ENCODE measurements at places on chromosomes 6 and 20.
A peak's percentile ranks its signal among the peaks of the same experiment; 100 is the strongest.

DNA sequence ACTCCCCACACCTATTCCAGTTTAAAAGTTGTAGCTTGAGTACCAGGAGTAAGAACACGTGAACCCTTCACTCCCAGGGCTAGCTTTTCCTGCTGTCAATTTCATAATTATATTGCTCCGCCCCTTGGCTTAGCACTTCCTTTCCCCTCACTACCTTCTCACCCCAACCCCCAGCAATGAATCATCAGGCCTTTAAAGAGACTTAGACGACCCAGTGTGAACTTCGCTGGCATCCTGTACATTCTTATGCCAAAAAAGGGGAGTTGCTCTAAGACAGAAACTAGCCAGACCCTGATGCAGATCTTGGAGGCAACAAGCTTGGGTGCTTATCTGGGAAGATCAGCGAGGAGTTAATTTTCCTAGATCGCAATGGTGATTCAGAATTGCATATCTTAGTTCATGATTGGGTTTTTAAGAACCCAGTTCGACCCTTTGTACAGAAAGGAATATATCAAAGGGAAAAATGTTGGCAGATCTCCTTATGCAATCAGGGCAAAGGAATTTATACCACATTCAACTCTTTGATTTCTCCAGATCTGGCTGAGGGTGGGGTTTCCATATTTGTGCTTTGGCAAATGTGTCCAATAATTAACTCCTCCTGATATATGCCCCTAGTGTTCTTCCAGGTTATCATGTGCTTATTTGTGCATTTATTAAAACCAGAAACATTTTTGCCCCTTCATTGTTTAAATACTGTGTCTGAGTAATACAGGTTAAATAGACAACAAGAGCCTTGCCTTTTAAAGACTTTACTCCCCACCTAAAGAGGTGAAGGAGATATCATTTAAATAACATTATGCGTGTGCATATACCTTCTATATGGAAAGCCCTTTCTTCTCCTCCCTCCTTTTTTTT is 8.1 kb upstream of the ATXN1 start:
- DNase-seq = peak; percentile 96

DNA sequence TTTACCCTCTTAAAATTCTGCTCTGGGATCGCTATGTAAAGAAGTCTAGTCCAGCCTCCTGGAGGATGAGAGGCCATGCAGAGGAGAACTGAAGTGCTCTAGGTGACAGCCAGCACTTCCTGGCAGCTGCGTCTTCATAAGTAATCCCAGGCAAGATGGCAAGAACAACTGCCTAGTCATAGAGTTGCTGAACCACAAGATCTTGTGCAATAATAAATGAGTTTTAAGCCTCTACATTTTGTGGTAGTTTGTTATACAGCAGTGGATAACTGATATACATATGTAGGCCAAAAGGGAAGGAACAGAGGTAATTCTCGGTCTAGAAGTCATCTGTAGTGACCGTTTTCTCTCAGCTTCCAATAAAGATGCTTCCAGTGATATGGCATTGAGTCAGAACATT is 103.8 kb upstream of the FLRT3 start:
- DNase-seq = no peak

GRCh38 chr6:158009114-158009891 is 27.6 kb downstream of the SYNJ2 start:
- DNase-seq = peak; percentile 76

GRCh38 chr6:39777661-39778060 is 14.5 kb upstream of the DAAM2 start:
- DNase-seq = no peak

GRCh38 chr6:33672808-33673207 is 38.7 kb downstream of the UQCC2 start:
- no peak for DNase-seq

DNA sequence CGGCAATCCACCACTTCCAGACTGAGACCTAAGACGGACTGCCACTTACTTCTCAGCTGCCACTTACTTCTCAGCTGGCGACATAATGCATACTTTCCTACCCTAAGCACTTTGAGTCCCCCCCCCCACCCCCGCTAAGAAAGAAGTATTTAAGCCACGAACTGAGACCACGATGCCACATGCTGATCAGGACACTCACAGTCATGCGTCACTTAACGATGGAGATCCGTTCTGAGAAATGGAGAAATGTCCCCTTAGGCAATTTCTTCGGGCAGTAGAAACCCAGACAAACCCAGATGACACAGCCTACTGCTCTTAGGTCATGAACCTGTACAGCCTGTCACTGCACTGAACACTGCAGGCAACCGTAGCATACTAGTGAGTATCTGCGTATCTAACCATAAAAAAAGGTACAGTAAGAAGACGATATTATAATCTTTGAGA is 690 bp downstream of the IFNGR1 start:
- peak; percentile 80 for DNase-seq

DNA sequence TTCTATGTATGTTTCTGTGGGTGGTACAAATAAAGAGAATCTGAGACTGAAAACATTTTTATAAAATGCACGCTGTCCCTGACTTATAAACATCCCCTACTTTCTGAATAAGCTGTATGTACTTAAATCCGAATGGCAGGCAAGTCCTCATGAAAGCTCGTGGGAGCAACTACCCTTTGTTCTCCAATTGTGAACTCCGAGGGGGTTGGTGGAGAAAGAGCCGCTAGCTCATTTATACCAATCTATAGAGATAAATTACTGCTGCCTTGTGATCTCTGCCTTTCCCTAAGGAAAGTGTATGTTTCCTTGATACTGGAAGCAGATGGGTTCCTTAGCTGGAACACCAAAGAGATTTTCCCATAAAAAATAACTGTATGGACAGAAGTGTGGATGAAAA is 84.5 kb downstream of the GJA10 start:
- no peak for DNase-seq

GRCh38 chr6:291204-291696 is 1.0 kb upstream of the DUSP22 start:
- no peak for DNase-seq

- DNase-seq = no peak
Measured at GRCh38 chr6:162184465-162184864, 543.1 kb downstream of the PRKN start.

DNA sequence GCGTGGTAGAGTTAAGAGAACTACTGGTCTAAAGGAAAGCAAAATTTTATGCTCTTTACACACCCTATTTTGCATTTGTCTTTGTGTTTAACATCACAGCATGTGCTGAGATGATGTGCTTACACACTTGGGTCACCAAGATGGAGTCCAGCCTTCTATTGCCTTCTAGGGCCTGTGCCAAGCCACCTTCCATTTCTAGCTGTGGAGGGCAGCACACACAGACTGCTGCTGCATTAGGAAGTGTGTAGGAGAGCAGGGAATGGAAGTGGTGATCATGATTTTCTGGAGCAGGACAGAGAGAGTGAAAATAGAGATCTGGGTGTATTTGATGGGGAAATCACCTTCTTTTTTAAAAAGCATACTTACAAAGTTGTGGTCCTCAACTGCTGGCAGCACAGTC is 191.6 kb downstream of the SOX4 start:
- DNase-seq = no peak

DNA sequence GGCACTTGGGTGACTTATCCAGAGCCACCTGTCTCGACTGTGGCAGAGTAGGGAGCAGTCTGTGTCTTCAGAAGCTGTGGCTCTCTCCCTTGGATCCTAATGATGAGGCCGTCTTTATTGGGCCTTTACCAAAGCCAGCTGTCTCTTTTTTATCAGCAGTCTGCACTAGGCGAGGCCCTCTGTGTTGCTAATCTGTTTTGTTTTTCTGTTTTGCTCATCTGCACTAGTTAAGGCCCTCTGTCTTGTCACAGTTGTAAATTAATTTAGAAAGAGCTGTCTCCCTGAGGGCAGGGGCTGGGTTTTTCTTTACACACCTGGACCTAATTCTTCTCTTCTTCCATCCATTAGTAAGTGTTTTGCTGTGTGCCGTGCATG is 45.0 kb downstream of the CDS2 start:
- DNase-seq = peak; percentile 15

- DNase-seq = no peak
Measured at GRCh38 chr6:45687570-45687969, 309.8 kb upstream of the SUPT3H start.

GRCh38 chr20:51495921-51496545 is 46.5 kb downstream of the NFATC2 start:
- no peak for DNase-seq

GRCh38 chr20:36472637-36473090 is 68.7 kb upstream of the MYL9 start:
- no peak for DNase-seq

GRCh38 chr20:43840382-43841070 is 74.1 kb upstream of the TOX2 start:
- DNase-seq = peak; percentile 27

DNA sequence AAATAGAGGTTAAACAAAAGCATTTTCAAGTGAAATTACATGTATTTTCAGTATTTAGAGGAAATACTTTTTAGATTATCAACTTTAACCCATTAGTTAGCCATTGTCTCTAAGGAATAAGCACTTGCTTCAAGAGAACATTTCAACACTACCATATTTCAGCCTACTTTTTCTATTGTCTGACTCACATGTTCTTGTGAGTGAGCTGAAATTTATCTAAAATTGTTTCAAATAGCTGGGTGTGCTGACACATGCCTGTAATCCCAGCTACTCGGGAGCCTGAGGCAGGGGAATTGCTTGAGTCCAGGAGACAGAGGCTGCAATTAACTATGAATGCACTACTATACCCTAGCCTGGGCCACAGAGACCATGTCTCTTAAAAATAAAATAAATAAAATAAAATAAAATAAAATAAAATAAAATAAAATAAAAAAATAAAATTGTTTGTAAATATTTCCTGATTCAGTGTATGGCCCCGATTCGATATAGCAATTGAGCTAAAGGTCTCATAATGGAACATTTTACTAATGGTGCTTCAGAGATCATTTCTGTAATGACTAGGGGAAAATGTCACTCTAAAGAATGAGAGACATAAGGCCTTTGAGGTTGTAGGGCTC is 324.6 kb upstream of the PLCB4 start:
- no peak for DNase-seq

DNA sequence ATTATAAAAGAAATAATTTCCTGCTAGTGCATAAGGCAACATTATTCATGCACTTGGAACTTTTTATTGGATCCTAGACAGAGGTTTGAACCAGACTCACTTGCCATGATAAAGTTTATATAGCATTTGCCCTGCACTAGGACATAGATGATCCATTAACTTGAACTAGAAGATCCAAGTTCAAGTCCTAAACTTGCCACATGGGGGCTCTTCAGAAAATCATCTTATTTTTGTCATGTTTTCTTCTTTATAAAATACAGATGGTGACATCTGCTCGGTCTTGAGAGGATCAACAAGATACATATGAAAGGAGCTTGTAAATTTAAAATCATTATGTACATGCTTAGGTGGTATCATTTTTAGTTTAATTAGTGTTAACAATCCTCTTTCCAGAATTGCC is 94.5 kb downstream of the SIM1 start:
- DNase-seq = no peak

DNA sequence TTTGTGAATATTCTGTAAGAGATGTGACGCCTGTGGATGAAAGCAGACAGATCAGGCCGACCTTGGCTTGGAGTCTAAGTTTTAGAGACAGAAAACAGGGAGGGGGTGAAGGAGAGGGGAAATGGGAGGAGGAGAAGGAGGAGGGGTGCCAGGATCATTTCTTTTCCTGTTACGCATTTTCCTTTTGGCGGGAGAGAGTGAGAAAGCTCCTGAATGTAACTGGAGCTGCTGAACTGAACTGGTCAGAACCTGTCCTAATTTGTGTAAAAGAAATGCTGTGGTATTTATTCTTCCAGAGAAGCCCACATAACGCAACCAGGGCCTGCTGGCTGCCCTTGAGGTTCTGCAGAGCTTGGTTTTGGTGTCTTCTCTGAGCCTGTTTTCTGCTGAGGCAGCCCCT is 41.9 kb downstream of the UTRN start:
- DNase-seq = no peak

DNA sequence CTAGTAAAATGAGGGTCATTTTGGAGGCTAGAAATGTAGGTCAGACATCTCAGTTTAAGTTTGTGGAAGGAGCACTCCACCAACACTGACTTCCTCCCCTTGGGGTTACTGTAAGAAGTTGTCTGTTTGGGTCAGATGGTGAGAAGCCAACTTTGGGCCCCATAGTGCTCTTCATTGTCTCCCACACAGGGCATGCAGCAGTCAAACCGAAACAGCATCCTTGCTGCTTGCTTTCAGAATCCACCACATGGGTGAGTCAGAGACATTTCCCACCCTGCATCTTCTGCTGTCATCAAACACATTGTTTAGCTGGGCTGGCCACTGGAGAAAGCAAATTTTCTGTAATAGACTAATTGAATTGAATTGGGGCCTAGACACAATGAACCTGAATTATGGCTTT is 16.8 kb downstream of the IL17F start:
- DNase-seq = peak; percentile 5

- no peak for DNase-seq
Measured at GRCh38 chr20:46814366-46815232, 80.0 kb upstream of the EYA2 start.

DNA sequence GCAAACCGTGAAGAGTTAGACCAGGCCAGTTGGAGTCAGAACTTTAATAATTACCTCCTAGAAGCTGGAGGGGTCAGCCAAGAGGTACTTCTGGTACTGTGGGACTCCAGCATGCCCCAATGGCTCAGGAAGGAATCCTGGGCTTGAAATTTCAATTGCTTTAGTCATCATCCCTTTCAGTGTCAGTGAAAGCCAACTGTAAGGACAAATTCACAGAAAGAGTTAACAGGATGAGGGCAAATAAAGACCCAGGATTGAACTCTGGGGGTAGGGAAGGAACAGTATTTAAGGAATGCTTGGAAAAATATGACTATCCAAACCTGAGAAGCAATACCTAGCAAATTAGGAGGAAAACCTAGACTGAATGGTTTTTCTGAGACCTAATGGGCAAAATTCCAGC is 735.1 kb upstream of the MARCKS start:
- DNase-seq = no peak

DNA sequence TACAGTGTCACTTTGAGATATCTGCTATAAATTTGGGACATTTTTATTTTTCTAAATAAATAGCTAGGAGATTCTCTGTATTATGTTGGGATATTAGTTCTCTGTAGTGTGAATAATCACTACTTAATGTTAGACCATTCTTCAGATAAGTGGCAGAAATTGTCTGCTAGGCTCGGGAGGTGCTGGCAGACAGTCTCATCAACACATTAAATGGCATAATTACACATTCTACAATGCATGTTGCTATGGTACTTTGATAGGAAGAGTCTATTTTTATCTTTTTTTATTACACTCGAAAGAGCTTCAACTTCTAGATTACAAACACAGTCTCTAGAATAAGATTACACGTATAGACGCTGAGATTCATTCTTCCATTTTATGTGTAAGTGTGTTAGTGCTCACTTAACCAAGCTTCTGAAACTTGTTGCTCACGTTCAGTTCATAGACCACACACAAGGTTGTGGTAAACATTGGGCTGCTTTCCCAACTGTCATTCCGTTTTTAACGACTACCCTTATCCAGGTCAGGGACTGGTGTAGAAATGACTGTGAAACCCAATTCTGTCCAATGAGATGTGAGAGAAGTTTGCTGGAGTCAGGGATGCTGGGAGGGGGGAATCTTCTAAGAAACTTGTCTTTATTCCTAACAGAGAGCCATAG is 78.6 kb downstream of the TPBG start:
- DNase-seq = no peak

- DNase-seq = no peak
Measured at GRCh38 chr20:59925899-59926298, 7.5 kb downstream of the SYCP2 start.

GRCh38 chr20:48738399-48739304 is 89.1 kb downstream of the PREX1 start:
- DNase-seq = peak; percentile 63

Measured in common myeloid progenitor, CD34-positive (primary cell).